Hair follicular keratinocyte (primary cell): ENCODE measurements at places on chromosomes 12 and 14. TPM values are rescaled to one million over a fixed set of nuclear protein-coding genes. Genes with fewer than 3 reads are reported as not detected.

ADCY4 gene
- 0.23 and 0.34 TPM in 2 replicates for total RNA-seq

ACRBP gene
- 0.16 TPM in 1 of 2 replicates, not detected in the other for total RNA-seq

SOAT2 gene
- total RNA-seq: not detected in 2 replicates

CIROP gene
- total RNA-seq: not detected in 2 replicates

ARHGAP9 gene
- not detected in 2 replicates for total RNA-seq
